ENCODE measurements at places on chromosomes 2 and 18.

- DNase-seq, result no peak
These were observed 13.8 kb upstream of the TMEM200C start for GRCh38 chr18:5909125-5909524.

GRCh38 chr2:238158018-238158508 lies 707 bp upstream of the ERFE start:
- no peak for DNase-seq

- DNase-seq, result no peak
These were observed 185.9 kb upstream of the CCDC150 start for GRCh38 chr2:196453613-196454047.

GRCh38 chr2:157122776-157123175 lies 134.7 kb upstream of the GALNT5 start:
- no peak for DNase-seq

DNA sequence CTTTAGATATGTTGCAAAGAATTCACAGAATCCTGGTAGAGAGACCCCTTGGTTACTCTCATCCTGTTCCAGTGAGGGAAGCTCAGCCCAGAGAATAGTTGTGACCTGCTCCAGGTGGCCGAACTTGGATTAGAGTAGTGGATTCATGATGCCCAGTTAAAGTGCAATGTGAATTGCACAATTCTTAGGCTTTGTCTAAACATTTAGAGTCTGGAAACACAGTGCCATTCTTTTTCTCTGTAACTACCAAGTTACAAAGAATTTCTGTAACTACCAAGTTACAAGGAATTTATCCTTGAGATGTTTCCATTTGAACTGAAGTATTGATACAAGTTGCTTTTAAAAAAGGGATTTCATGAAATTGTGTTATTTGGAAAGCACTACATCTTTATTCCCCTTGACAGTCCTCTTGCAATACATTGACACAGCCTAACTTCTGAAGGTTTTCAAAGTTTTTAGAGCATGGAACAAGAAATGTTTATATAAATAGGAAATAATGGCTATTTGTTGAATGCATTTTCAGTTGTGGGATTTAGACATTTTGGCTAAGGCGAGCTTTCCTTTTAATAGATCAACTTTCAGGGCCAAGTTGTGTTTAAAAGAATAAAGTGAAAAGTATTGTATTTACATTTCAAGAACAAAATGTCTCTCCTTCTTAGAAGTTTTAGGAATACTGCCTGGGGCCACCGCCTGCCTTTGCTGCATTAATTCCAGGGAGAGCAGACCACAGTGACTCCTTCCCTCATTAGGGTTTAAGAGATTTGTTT lies 315.0 kb downstream of the LPIN1 start:
- no peak for DNase-seq

DNA sequence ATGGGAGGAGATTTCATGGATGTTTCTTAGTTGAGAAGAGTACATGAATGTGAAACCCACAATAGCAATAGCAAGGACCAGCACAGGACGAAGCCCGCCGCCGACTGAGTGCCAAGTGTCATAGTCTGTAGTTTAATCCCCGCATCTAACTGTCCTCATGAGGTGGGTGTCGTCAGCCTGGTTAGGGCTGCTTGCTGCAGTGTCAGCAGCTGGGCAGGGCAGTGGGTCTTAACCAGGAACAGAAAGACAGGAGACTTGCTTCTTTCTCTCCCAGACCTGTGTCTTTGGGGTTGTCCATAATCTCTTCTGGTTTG lies 146.6 kb downstream of the VAPA start:
- DNase-seq, result no peak

All from stimulated activated CD4-positive, alpha-beta T cell treated with anti-CD3 and anti-CD28 coated beads, Interleukin-1b, Interleukin-23, amount 100 ng/mL, for 1 hour (primary cell).